ENCODE measurements at places on chromosomes 3 and 15.

DNA sequence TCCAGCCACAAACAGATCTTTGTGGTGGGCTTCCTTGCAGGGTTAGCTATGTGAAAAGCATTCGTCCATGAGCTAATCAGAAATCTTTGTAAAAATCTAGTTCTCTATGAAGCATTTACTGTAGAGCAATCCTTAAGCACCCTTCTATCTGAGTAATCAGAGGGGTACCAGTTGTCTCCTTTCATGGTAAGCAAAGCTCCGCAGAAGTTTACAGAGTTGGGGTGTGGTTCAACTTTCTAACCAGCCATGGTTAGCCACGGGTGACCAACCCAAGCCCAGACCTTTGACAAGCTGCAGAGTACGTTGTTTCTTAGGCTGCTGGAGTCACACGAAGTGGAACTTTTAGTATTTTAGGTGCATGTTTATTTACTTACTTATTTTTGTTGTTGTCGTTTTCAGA is 77.4 kb downstream of the FLNB start:
- no peak for DNase-seq

GRCh38 chr3:126558336-126559071 is at the start of gene C3orf22:
TSS of gene C3orf22 (minus strand) at chr3:126558932. CDS start at chr3:126553390, 5,542 bp downstream.
- no peak for DNase-seq

GRCh38 chr15:63593705-63594671 is 3.2 kb upstream of the FBXL22 start:
- peak; percentile 43 for DNase-seq

GRCh38 chr15:84625123-84625522 is 24.3 kb downstream of the ZSCAN2 start:
- no peak for DNase-seq

- DNase-seq = no peak
These were observed 2.5 kb downstream of the RBM15B start for GRCh38 chr3:51393564-51393963.

All from activated CD4-positive, alpha-beta T cell treated with anti-CD3 and anti-CD28 coated beads, Interleukin-2, Interleukin-4, amounts not matched to agents 100 ng/mL and 50 ng/mL, durations not matched to agents 16 hours and 8 hours (primary cell).